ENCODE measurements at places on chromosomes 7 and 10.
A peak's percentile ranks its signal among the peaks of the same experiment; 100 is the strongest.

DNA sequence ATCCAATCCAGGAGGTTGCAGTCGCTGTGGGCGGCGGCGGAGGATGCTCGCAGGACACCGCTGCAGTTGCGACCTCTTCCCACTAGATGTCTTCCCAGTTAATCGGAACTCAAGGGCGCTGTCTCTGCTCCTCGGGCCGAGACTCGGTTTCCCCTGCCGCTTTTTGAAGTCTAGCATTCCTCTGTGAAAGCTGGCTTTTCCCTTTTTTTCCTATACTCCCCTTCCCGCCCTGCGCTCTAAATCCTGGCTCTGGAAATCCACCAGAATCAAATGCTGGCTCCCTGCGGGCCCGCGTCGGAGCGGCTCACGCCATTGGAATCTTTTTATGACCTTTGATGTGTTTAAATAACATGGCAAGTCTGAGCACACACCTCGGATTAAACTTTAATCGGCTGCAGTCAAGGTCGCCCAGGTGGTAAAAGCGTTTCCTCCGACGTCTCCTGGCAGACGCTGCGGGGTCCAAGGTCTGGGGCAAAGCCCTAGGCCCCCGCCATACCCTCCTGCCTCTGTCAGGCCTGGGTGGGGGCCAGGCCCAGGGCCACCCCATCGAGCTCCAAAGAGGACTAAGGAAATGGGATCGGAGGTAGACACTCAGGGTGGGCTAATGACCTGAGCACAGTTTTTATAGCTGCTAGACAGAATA, 10.7 kb upstream of the HOXA13 start:
- peak; percentile 56 for DNase-seq

GRCh38 chr10:103783681-103784080, 71.7 kb downstream of the SH3PXD2A start:
- no peak for DNase-seq

DNA sequence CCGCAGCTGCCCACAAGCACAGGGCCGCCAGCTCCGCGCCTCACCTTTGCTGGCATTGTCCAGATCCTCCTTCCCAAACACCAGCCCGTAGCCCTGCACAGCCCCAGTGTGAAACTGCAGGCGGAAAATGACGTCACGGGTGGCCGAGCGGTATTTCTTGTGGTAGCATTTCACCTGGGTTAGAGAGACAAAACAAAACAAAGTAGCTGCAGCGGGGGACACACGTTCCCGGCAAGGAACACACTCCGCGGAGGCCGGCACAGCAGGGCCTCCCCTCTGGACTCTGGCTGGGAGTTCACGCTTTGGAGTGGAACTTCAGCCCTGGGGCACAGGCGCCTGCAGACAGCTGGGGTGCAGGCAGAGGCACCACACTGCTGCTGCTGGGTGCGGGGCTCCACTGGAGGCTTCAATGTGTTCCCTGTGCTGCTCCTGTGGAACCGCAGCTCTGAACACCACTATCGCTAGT, 181.1 kb downstream of the TNS3 start:
- DNase-seq = no peak

DNA sequence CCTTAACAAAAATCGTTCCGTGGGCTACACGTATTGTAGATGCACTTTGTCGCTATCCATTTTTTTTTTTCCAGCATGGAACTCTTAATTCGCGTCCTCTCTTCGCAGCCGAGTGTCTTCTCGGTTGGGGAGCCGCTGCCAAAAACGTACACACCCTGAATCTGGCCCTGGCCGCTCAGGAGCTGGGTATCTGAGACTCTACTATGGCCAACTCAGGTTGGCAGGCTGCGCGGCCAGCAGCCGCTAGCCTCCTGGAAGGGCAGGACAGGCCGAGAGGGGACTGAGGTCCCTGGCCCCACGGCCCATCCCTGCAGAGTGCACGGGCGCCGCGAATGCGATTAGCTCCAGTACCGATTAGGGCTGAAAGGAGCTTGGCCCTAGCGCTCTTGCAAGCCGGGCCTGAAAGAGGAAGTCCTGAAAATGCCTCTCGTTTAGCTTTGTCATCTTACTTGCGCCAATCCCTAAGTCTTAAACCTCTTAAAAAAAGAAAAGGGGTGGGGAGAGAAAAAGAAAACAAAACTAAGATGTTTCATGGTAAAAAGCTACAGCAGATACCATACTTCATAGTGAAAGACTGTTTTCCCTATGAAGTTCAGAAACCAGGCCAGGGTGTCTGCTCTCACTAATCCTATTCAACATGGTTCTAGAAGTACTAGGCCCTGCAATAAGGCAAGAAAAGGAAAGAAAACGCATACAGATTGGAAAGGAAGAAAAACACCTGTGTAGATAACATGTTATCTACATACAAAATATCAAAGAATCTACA, 113.2 kb upstream of the RHEB start:
- DNase-seq = peak; percentile 20

DNA sequence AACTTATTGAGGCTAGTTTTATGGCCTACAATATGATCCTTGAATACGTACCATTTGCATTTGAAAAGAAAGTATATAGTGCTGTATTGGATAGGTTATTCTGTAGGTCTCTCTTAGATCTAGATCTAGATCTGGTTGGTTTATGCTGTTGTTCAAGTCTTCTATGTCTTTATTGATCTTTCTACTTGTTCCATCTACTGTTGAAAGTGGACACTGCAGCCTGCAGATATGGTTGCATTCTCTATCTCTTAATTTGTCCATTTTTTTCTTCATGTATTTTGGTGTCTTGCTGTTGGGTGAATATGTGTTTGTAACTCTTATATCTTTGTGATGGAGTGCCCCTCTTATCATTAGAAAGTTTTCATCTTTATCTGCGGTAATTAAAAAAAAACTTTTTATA, 139.4 kb upstream of the PCDH15 start:
- peak; percentile 2 for DNase-seq

DNA sequence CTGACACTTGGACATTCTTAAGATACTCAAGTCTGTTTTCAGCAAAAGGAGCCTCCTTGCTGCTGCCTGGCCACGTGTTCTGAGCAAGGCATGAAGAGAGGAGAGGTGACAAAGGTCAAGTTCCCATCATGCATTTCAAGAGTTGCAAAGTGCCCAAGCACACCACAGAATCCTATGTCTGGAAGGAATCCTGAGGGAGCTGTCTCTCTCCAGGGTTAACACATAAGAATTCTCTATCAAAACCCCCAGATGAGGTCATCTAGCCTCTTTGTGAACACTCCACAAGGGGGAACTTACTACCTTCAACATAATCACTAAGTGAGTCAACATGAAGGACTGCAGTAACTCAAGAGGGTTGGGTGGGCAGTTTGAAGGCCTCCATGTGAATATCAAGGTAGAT, 155.5 kb downstream of the RNF216 start:
- DNase-seq = no peak

DNA sequence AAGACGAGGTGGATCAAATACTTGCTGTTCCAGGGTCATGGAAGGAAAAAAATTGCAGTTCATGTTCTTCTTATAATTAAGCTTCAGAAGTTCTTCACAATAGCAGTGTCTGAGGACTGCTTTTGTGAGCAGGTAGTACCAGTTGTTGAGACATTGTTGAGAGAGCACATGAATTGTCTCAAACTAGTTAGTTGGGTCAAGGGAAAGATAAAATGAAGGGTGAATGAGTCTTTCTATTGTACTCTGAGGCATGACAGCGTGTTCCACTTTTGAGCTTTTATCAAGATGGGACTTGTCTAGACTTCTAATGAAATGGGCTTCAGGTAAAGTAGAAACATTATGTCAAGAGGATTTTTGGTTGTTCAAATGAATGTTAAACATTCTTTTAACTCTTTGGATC, 26.0 kb downstream of the KAT6B start:
- DNase-seq = no peak

DNA sequence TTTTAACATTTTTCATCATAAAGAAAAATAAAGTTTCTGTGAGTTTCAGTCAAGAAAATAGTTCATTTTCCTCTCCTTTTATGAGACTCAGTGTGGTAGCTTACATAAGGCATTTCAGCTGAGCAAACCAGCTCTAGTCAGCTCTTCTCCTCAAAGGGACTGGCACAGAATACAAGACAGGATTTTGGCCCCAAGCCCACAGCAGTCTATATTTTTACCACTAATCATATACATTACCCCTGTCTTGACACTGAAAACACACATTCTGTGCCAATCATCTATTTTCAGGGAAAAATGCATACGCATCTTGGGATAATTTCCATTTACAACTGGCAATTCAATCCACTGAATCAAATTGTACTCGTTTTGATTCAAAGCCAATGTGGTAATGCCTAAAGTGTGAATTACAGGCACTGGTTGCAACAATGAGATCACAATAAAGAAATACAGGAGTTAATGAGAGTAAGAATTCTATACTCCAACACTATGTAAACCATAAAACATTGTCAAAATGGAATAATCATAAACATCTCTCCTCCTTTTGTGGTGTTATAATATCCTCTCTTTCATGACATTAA, 186.4 kb downstream of the CACNA2D1 start:
- DNase-seq = peak; percentile 36

GRCh38 chr7:35605760-35606159, 89.2 kb downstream of the HERPUD2 start:
- no peak for DNase-seq

DNA sequence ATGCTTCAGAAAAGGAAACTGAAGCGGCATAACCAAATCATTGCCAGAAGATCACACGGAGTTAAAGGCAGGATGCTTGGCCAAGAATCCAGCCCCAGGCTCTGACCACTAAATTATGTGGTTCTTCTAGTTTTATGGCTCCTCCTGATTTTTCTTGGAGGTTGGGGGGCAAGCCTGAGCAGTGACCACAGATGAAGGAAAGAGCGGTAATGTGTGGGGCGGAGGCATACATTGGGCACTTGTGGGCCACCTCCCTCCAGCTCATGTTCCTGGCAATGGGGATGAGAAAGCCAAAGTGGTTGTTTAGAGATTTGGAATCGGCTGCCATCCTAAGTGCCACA, 3.2 kb downstream of the TRPV6 start:
- DNase-seq = peak; percentile 3

DNA sequence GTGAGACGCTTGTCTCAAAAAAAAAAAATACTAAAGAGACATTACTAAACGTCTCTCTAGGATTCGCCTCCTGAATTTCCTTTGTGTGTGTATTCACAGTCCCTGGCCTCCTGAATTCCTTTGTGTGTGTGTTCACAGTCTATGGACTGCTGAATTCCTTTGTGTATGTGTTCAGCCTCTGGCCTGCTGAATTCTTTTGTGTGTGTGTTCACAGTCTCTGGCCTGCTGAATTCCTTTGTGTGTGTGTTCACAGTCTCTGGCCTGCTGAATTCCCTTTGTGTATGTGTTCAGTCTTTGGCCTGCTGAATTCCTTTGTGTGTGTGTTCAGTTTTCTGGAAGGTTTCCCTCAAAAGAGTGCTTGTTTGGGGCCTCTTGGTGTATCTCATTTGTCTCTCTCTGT, 8.2 kb downstream of the BMS1 start:
- no peak for DNase-seq

DNA sequence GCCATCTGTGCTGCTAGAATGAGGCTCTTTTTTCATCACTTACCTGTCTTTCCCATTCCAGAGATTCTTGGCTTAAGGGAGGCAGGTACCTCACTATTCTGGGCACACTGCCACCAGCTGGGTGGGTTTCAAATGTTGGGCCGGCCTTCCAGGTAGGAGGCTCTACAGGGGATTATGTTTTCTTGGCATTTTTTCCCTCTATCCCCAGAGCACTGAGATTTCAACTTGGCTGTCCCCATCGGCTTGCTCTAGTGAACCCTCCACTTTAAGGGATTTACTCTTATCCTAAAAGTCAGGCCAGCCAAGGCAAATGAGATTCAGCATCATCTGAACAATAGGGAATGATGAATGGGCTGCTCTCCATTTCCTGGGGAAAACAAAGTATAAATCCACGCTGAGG, 710.1 kb upstream of the CELF2 start:
- no peak for DNase-seq

DNA sequence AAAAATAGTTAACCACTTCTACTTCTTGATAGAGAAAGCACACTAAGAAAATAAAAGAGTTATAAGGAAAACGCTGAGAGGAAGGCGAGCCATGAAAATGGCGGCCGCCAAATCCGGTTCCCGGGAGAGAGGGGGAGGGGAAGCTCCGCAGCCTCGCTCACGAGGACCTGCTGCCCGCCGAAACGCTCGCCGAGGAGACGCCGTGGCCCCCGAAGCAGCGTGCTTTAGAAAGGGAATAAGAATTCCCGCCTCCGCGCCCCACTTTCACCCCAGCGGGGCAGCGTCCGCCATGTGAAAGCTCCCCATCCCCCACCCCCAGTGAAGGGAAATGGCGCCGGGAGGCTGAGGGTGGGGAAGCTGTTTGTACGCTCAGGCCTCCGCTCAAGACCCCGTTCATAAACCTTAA, 505 bp downstream of the HNRNPA2B1 start:
- peak; percentile 86 for DNase-seq

GRCh38 chr7:74516214-74516613, 62.5 kb downstream of the GTF2IRD1 start:
- DNase-seq = no peak
